ENCODE measurements at places on chromosomes 6 and 20.

DNA sequence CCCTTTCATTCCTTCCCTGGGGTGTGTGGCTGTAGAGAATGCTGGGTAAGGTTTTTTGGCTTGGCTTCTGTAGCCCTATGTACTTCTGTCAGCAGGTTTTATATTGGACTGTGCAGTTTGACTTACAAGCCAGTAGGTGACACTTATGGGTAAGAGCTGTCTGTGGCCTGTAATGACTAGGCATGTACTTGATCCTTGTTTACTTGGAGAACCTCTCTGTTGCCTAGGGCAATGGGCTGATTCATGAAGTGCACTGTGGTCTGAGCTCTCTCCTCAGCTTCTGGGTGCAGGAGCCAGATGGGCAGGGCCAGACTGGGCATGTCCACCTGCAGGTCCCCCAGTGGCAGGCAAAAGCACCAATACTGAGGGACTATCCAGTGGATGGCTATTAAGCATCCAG lies 544.6 kb downstream of the ADGRB3 start:
- no peak for DNase-seq

DNA sequence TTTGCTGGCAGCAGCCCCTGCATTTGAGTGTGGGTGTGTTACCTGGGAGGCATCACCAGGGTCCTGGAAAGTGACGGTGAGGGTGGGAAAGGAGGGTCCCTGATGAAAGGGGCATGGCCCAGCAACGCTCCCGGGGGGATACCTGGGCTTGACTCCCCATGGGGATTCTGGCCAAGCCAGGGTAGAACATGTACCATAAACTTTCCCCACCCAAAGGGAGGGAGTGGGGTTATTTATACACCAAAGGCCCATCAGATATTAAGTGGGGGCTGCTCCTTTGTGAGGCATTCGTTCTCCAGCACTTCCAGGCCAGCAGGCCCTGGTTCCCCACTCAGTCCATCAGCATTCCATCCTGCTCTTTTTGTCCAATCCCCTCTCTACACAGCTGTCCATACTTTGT lies 20.6 kb upstream of the CCR6 start:
- no peak for DNase-seq

DNA sequence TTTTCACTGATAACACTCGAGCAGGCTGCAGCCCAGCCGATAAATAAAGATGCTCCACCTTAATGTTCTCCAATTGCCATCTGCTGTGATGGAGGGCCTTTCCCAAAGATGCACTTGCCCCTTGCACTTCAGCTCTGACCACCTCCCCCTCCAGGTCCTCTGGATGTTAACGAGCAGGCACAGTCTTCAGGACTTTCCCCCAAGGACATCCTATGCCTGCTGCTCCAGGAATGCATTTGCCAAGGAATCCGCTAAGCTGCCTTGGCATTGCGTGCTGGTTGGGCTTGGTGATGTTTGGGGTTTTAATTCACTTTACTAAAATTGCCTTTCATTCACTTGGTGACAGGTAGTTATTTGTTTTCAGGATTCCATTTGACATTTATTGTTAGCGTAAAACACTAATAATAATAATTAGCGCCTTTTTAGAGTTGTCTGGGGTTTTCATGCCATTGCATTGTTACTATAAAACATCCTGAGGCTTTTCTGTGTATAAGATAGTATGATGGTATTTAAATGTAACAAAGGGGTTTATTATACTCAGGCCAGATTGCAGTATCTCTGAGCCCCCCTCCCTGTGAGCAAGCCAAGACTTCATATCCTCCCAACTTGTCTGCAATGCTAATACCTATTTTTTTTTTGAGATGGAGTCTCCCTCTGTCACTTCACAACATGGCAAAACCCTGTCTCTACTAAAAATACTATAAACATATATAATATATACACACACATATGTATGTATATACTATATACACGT lies 66.7 kb upstream of the TSHZ2 start:
- DNase-seq: no peak

DNA sequence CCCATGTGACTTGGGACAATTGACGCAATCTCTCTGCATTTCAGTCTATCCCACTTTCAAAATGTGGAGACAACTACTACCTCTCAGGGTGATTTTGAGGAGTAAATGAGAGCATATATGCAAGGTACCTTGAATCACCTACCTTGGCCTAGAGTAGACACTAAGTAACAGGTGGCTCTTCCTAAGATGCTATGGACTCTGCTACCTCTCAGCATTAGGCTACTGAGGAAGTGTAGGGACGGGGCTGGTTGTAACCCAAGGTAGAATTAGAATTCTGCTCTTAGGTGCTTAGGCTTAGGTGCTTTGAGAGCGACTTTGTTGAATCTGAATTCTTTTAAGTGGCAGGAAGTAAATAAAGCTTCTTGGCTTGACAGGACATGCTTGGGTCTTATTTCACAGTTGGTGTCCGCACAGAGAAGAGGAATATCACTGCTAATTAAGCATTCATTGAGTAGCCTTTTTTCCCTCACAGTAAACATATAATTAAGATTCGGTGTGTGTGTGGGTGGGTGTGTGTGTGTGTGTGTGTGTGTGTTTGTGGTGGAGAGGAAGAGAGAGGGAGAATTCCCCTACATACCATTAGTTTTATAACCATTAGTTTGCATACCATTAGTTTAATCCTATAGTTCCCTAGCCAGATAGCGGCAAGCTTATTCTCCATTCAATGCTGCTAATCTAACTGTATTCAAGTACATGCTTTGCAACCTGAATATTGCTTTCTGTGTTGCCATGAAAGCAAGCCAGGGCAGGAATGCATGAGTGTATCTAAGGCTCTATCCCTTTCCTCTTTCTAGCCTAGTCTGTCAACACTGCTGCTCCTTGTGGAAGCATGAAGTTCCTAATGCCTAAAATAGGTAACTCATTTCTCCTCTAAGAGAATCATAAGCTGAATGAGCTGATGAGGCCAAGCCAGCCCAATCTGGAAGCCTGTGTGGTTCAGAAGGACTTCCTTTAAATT lies 112.5 kb downstream of the IPCEF1 start:
- DNase-seq: no peak

GRCh38 chr6:147510929-147511590 lies 2.6 kb downstream of the SAMD5 start:
- no peak for DNase-seq

- DNase-seq: no peak
Measured at GRCh38 chr6:24926192-24926591, 9.6 kb downstream of the RIPOR2 start.

DNA sequence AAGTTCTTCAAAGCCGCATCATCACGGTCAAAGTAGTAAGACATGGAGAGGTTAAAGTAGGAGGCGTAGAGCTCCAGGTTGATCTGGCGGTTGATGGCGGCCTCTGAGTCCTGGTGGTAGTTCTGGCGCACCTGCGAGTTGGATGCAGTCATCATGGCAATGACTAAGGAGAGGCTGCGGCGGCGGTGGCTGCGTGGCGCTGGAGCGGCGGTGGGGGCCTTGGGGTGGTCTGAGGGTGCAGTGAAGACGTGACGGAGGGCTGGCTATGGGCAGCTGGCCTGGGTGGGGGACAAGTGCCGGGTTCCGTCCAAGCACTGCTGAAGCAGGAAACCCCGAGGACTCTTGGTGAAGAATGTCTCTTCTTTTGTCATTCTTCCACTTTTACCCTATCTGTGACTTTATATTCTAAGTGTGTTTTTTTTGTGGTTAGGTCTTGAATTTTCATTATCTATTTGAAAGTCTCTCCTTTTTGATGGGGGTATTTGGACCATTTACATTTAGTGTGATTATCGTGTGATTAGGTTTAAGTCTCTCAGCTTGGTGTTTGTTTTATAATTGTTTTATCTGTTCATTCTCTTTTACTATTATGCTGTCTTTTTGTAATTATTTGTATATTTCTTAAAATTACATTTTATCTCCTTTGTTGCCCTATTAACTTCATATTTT lies 94.6 kb downstream of the TFAP2B start:
- DNase-seq: no peak

DNA sequence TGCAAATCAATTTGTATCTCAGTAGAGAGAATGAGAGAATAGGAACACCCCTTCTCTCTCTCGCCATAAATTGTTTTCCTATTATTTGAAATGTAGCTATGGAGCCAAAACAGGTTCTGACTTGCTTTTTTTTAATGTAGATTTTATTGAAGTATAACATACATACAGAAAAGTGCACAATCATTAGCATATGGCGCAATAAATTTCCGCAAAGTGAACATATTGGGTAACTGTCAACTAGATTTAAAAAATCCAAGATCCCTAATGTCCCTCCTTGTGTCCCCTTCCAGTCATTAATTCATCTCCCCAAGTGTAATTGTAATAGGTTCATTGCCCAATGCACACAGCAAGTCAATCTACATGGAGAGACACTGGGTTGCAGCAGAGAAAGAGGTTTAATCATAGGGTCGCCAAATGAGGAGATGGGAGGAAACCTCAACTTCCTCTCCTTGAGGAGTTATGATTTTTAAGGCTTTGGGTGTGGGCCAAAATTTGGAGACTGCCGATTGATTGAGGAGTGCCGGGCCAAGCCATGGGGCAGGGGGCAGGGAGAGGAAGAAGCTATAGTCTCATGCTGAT lies 43.3 kb upstream of the TGM3 start:
- DNase-seq: no peak

GRCh38 chr6:75735491-75736186 lies 13.4 kb upstream of the MYO6 start:
- DNase-seq: no peak

DNA sequence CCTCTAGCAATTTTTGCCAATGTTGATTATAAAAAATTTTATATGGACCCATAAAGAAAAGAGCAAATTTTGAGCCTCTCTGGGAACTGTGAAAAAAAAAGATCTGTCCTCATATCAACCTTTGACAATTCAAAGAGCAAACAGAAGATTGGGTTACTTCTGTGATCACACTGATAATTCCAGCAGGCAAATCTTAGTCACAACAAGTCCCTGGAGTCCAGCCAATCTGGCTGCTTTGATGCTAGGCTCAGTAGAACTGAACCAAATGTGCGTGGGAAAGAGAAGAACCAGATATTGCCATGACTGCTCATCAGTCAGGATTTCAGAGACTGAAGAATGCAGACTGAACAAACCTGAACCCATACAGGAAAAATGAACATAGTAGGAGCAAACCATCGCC lies 438.4 kb upstream of the FLRT3 start:
- no peak for DNase-seq

GRCh38 chr20:47557218-47557617 lies 55.5 kb downstream of the NCOA3 start:
- DNase-seq: no peak

Measured in SHP77 treated with DMSO at 0.1 percent for 48 hours (cell line).